ENCODE measurements at places on chromosomes 12 and 14.

- no peak for DNase-seq
Observed at GRCh38 chr12:55718015-55718414, 2.2 kb downstream of the BLOC1S1 start.

DNA sequence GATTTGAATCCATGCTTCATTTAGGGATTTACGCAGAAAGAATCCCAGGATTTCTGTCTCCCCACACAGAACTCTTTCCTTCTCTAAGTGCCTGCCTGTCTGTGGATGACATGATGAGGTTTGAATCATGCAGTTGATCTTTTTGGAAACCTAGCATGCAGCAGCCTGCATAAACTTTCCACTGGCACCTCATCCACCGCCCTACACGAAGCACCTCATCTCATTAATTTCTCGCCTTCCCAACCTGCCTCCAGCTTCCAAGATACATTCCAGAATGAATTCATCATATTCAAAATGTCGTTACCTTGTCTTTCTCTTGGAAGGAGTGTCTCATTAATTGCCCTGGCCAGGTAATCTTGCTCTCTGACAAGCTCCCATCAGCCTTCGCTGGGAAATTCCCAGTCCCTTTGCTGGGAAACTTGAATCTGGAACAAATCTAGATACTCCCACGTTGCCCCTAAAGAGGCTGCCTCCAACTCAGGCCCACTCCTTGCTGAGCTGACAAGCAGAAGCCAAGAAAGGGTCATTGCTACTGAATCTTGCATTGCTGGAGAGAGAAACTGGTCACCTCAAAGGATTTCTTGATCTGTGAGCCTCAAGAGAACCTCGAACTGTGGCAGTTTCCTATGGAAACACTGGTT is 48.2 kb downstream of the SERPINA3 start:
- DNase-seq = no peak

- no peak for DNase-seq
Observed at GRCh38 chr12:106987846-106988245, 900 bp upstream of the MTERF2 start.

- no peak for DNase-seq
Observed at GRCh38 chr14:69137843-69138535, 14.9 kb downstream of the DCAF5 start.

GRCh38 chr14:96214793-96215192 is 10.2 kb downstream of the BDKRB2 start:
- no peak for DNase-seq

- DNase-seq = peak; percentile 44
Observed at GRCh38 chr12:112939761-112940381, 1.6 kb downstream of the OAS3 start.

DNA sequence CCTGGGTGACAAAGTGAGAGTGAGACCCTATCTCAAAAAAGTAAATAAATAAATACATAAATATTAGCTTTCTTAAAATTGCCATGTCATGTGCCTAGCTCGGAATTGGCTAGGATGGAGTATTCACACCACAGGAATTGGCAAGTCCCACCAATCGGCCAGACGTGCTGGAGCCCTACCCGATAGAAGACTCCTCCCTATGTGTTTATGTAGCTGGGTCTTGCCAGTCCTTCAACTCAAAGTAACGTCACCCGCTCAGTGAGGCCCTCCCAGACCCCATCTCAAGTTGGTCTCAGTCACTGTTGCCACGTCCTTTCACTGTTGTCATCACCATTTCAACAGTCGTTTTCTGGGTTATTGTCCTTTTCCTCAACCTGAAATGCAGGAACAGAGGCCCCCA is 20.2 kb downstream of the VRTN start:
- DNase-seq = no peak

GRCh38 chr12:27652174-27652763 is 44.0 kb upstream of the REP15 start:
- peak; percentile 5 for DNase-seq

DNA sequence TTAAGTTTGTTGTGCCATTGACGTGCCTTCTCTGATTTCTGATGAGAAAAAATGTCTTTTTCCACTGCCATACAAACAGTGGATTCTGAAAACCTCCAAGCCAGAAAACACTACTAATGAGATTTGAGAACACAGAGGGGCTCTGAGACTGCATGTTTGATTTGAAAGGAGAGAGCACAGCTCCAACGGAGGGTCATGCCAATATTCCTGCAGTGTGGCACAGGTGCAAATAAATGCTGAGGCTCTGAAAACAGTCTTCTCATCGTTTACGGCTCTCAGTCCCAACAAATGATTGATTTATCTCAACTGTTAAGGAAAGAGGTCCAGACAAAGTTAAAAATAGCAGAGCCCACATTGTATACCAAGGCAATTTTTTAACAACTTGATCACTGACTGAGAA is 128.7 kb downstream of the KCNH5 start:
- no peak for DNase-seq

GRCh38 chr12:62214846-62215245 is 45.4 kb upstream of the USP15 start:
- no peak for DNase-seq

DNA sequence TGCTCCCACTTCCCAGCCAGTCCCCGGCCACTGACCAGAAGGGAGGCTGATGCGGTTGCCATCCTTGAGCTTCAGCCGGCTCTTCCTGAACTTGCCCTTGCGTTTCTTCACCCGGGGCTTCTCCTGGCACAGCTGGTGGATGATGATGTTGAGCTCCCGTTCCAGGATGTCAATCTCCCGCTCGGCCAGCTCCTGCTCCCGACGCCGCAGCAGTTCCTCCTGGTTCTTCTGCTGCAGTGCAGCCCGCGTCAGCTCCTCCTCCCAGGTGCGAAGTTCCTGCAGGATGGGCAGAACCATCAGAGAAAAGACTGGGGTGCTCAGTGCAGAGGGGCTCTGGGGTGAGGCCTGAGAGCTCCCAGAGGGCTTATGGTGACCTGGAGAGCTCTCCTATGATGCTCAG is 67.0 kb downstream of the MAP3K9 start:
- DNase-seq = no peak

DNA sequence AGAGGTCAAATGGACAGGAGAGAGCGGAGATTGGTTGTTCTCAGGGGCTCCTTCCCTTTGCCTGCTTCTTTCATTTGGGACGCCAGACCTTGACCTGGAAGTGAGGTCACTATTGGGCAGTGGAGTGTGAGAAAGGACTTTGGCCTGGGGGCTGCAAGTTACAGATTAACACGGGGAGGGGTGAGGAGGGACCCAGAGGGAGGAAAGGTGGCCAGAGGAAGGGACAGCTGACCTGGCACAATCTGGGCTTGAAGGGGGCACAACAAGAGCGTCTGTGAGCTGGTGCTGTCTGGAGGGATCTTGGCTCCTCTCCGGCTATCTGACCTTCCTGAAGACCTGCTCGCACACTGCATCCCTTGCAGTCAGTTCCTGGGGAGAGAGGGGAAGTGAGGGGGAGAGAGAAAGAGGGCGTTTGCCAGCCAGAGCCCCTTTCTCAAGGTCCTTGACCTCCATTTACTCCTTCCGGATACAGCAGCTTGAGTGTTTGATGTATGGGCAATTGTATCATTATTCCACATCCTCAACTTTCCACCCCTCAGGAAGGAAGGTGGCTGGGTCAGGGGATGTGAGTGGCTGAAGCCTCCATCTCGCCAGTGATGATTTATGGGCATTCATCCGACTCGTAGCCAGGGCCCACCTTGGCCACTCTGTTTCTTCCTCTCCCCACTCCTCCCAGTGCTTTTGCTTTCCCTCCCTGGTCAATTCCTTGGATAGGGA is 4.7 kb downstream of the RBP5 start:
- DNase-seq = no peak

- no peak for DNase-seq
Observed at GRCh38 chr14:45810152-45810872, 557.3 kb upstream of the MIS18BP1 start.

- DNase-seq = no peak
Observed at GRCh38 chr12:6056406-6057240, 67.8 kb downstream of the VWF start.

- peak; percentile 73 for DNase-seq
Observed at GRCh38 chr14:103629503-103630121, 601 bp downstream of the KLC1 start.

- no peak for DNase-seq
Observed at GRCh38 chr12:95480230-95480629, 6.3 kb downstream of the METAP2 start.

GRCh38 chr14:35252451-35252868 is 39.7 kb upstream of the PSMA6 start:
- DNase-seq = no peak

DNA sequence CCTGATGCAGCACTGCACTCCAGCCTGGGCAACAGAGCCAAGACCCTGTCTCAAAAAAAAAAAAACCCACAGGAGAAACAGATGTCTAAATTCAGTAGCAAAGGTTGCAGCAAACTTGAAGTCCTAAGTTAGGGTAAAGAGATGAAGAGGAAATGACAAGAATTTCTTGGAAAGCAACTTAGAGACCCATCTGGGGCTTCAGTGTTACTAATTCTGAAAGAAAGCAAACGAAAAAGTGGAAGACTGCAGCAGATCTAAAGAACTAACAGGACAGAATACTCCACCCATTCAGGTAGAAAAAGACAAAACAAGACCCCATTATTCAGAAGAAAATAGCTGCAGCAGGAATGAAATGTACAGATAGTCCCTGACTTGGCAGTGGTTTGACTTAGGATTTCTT is 31.9 kb downstream of the RESF1 start:
- DNase-seq = no peak

DNA sequence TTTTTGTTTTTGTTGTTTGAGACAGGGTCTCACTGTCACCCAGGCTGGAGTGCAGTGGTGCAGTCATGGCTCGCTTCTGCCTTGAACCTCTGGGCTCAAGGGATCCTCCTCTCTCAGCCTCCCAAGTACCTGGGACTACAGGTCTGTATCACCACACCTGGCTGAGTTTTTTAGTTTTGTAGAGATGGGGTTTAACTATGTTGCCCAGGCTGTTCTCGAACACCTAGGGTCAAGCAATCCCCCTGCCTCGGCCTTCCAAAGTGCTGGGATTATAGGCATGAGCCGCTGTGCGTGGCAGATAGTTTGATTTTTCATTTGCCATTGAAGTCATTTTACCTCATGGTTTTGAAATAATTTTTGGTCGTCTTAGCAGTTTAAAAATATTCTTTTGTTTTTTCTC is 94.3 kb upstream of the EIF5 start:
- no peak for DNase-seq

DNA sequence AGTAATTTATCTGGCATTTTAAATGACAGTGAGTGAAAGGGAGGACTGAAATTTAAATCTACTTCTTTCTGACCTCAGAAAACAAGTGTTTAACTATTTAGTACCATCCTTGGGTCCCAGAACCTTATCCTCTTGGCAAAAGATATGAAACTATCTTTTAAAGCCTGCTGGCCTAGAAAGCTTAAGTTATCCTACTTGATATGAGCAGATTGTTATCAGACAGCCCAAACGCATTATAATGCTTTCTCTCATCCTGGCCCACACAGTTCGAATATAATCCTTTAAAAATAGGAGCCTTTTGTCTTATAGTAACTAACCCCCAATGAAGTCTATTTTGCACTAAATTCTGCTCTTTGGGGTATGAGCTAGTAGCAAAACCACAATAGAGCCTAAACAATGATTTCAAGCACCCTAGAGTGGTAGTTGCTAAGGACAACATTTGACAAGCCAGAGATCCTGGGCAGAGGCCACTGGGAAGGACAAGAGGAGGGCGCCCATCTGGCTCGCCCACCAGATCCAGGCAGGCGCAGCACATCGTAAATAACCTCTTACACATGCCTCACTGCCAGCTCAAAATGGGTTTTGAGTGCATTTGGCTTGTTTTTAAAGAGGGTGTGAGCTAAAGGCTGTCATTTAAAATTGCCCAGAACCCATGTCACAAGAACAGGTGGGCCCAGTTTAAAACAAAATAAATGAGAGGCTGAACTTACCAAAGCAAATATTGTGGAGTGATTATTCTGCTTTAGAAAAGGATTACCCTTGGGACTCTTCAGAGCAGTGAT is 37.7 kb upstream of the CRY1 start:
- DNase-seq = no peak

GRCh38 chr12:72995616-72996015 is 723.4 kb downstream of the TRHDE start:
- no peak for DNase-seq

DNA sequence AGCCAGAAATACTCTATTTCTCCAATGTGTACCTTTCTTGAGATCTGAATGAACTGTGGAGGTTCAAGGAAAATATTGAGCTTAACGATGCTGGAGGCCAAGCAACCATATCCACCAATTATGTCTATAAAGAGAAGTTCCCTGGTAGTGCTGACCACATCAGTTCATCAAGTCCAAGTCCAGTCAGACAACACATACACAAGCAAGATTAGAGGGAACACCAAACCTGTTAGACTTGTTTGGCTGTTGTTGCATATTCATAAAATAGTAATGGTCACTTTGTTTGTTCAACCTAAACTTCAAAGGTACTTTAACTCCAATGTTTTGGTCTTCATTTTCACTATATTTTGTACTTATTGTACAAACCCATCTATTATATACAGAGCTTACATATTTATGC is 81.6 kb downstream of the LMO3 start:
- DNase-seq = no peak

DNA sequence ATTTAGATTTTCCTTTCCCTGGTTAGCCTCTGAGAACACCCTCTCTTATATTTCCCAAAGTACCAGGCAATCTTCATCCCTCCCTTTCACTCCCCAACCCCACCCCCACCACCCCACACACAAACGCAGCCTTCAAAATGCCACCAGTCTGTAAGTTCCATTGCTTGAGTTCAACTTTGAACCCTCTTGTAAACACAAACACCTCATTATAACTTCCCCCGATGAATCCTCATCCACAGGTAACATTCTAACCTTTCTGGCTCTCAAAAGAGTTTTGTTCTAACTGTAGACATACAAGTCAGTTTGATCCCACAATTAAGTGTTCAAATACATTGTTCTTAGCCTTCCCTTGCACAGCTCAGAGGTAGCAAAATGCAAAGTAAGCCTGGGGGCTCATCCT is 199.4 kb upstream of the FOXN3 start:
- no peak for DNase-seq

- DNase-seq = no peak
Observed at GRCh38 chr12:123937707-123938591, 34.7 kb downstream of the CCDC92 start.

DNA sequence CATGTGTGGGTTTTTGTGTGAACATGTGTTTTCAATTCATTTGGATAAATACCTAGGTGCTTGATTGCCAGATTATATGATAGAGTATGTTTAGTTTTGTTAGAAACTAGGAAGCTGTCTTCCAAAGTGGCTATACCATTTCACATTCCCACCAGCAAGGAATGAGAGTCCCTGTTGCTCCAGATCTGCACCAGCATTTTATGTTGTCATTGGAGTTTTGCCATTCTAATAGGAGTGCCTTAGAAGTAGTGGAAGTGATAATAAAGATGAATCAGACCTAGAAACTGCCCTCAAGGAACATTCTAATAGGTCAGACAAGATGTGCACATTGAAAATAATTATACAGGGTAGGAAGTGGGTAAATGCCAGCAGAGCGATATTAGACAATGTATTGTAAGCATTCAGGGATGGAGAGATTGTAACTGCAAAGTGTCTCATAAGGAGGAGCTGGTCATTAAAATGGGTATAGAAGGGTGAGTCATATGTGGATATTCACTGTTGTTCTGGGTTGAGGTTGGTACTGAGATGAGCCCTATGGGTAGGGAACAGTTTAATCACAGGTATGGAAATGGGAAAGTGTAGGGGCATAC is 71.4 kb downstream of the MNAT1 start:
- no peak for DNase-seq

- DNase-seq = no peak
Observed at GRCh38 chr12:27359578-27360340, 27.1 kb downstream of the BMAL2 start.
